BJ (cell line): ENCODE measurements at places on chromosomes 1 and 21.
A peak's percentile ranks its signal among the peaks of the same experiment; 100 is the strongest.

- DNase-seq: no peak
Measured at GRCh38 chr1:167594822-167595221, 35.2 kb upstream of the RCSD1 start.

- DNase-seq: no peak
Measured at GRCh38 chr1:98763488-98764150, 102.1 kb downstream of the SNX7 start.

DNA sequence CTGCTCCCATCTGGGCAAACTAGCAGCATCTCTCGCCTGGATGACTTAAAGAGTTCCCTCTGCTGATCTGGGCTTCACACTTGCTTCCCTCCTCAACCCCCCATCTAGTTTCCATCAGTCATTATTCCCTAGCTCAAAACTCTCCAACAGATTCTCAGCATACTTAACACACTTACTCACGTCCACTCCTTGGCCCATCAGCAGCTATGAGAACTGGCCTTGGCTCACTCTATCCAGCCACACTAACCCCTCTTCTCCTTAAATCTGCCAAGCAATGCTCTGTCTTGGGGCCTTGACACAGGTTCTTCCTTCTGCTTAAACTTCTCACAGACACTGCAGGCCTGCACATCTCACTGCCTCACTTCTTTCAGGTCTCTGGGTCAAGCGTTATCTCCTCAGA, 41.6 kb downstream of the GNG12 start:
- DNase-seq: peak; percentile 83

DNA sequence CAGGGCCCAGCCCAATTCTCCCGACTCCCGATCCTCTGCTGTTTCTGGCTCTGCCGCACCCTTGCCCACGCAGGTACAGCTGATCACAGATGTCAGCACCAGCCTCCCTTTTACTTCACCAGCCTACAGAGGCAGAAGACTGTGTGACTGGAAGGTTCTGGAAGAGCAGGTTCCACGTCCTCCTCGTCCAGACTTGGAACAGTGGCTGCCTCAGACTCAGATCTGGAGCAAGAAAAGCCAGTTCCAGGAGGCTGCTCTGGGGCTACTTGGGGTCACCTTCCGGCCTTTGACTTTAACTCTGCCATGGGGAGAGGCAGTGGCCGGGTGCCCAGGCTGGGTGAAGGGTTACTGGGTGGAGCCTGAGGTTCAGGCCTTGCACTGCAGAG, 16.1 kb upstream of the KLHDC7A start:
- no peak for DNase-seq
